ENCODE measurements at places on chromosomes 16 and 17.
A peak's percentile ranks its signal among the peaks of the same experiment; 100 is the strongest.

DNA sequence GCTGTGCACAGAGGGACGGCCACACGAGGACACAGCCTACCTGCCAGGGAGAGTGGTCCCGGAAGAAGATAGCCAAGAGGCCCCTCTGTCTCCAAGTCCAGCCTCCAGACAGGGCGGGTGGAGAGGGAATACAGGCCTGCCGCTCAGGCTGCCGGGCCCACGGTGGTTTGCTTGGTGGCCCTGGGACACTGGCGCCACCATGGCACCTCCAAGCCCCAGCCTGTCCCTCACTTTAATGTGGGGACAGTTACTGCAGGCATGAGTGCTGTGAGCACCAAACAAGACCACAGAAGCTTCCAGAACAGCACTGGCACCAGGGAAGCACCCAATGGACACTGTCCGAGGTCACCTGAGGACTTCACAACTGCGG is 22.0 kb upstream of the CHMP6 start:
- no peak for DNase-seq

- DNase-seq = no peak
Observed at GRCh38 chr17:17183744-17184143, 22.4 kb downstream of the PLD6 start.

DNA sequence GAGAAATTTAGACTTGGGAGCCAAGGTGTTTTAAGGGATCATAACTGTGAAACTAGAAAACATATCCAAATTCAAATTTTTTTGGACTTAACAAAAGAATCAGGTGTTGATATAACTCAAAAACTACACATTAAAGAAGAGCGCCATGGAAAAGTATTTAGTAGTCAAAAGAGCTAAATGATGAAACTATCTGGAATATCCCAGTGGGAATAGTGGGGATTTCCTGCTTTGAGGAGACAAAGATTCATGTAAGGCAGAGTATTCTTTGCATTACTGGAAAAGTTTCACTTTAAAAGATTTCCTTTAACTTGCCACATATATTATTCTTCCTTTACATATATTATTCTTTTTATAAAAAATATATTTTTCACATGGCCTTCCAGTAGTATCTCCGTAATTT is 40.3 kb upstream of the VPS4A start:
- no peak for DNase-seq

DNA sequence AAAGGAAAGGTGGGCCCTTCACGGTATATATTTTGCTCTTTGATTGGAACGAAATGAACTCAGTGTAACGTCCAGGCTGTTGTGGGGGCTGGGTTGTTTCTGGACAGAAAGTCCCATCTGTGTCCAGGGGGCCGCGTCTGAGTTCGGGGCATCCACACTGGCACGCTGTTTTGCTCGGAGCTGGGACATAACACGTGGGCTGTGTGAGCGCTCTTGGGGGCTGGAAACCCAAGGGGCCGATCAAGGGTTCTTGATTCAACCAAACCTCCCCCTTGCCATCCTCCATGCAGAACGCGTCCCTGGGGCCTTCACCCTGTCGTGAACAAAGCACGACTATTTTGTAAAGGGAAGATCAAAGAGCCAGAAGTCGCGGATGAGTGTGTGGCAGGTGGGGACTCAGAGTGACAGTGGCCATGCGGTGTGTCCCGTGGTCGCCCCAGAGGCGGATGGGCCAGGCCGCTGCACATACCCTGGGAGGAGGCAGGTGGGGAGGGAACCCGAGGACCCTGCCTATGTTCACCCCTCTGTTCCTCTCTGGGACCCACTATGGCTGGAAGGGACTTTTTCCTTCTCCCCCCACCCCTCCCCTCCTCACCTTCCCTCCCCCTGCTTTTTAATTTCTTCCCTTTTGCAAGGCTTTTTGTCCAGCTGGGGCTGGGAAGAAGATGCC is 387.2 kb downstream of the SEC14L1 start:
- DNase-seq = peak; percentile 22

DNA sequence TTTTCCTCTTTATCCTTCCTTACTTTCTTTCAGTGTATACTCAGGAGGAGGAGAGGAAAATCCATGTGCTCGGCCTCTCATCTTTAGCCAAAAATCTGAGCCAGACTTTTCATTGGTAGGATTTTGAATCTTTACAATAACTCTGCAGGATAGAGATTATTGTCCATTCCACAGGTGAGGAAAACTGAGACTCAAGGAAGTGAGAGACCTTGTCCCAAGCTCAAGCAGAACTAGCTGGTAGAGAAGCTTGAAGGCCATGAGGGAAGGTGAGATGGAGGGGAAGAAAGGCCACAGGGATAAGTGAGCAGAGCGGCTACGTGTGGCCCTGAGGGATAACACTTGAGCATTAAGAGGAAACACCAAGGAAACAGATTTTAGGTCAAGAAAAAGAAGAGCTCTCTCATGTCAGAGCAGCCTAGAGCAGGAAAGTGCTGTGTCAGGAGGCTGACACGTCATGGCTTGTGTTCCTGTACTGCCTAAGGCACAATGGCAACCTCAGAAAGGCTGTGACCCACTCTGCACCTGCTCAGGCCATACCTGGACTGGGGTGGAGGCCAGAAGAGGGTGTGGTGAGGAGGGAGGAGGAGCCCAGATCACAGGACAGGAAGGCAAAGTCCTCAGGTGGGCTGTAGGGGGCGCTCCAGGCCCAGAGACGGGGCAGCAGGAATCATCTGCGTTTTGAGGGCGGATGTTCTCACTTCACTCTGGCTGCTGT is 11.9 kb downstream of the MT4 start:
- DNase-seq = peak; percentile 68

GRCh38 chr17:20955427-20956323 is 87.1 kb downstream of the USP22 start:
- peak; percentile 13 for DNase-seq

DNA sequence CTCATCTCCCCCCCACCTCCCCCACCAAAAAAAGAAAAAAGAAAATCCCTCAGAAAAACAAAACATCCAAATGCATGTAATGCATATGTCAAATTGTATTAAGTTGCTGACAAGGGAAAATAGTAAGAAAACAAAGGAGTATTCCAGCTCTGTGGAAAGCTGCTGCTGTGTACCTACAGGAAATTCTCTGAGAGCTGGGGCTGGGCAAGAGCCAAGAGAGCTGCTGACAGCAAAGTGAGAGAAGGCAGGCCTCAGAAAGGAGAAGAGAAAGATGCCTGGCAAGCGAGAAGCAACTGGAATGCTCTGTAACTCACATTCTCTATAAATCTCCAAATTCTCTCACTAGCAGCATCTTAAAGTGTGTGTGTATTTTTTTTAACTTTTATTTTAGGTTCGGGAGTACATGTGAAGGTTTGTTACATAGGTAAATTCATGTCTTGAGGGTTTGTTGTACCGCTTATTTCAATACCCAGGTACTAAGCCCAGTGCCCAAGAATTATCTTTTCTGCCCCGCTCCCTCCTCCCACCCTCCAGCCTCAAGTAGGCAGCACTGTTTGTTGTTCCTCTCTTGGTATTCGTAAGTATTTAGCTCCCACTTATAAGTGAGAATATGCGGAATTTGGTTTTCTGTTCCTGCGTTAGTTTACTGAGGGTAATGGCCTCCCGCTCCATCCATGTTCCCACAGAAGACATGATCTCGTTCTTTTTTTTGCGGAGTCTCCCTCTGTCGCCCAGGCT is 24.4 kb downstream of the CNTROB start:
- DNase-seq = no peak

GRCh38 chr16:1771188-1771863 is at the start of gene NME3:
Gene NME3, minus strand, starts transcription at chr16:1771543. Its CDS starts 9 bp downstream, at chr16:1771534.
- DNase-seq = peak; percentile 82

DNA sequence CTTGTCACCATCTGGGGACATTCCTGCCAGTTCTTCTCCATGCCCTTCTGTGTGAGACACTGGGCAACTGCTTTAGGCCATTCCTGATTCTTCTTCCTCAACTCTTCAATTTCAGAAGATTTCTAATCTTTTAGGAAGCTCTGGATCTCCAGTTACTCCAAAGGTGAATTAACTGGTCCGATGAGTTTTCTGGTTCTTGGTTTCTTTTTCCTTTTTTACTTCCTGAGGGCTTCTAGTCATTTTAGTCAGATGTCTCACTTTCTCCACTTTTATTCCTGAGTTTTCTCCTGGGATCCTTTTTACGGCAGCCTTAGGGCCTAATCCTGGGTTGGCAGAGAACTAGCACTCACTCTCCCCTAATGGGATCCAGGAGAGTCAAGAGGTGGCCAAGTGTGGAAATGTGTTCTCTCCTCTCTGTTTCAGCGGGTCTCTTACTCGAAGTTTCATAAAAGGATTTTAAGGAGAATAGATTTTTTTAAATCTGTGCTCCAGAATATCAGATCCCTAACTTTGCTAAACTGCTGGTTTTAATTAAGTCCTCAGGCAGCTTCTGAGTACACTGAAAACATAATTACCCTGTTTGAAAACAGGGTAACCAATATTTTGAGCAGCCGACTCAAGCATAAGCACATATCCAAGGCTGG is 107.6 kb downstream of the RMI2 start:
- DNase-seq = peak; percentile 17

All from eye (tissue), 1 donor.